NCI-H187 (cell line): ENCODE measurements at places on chromosomes 7 and 10.

GRCh38 chr7:73343671-73344380 lies 15.9 kb downstream of the FKBP6 start:
- no peak for DNase-seq

DNA sequence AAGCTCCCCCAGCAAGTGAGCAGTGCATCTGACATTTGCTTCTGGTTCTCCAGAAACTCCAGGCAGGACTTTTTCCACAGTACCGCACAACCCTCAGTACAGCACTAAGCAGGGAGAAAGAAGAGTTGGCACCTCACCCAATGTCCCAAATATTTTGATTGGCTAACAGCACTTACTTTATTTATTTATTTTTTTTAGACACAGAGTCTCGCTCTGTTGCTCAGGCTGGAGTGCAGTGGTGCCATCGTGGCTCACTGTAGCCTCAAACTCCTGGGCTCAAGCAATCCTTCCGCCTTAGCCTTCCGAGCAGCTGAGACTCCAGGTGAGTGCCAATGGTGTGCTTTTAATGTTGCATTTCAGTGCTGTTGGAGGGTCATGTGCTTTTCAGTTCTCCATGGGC lies 200.3 kb upstream of the ZMIZ1 start:
- DNase-seq, result no peak

DNA sequence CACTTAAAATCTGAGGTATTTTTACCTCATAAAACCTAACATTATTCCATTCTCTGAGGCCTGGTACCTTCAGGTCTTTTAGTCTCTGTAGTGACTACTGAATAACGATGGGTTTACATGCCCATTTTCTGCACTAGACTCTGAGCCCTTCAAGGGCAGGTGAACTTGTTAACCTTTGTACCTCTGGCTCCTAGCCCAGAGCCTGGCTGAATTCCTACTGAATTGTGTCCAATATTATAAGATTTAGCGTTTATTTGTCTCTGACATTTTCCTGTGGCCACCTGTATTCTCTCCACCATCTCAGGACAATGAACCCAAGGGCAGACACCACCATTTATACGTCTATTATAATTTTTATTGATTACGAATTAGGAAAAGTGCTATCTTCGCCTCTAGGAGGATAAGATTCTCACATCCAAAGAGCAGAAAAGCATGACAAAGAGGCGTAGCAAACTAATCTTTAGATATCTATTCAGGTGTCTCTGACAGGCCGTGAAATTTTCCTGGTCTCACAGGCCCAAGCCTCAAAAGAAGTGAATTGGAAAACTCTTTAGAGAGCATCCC lies 27.9 kb upstream of the HNRNPH3 start:
- DNase-seq, result no peak

DNA sequence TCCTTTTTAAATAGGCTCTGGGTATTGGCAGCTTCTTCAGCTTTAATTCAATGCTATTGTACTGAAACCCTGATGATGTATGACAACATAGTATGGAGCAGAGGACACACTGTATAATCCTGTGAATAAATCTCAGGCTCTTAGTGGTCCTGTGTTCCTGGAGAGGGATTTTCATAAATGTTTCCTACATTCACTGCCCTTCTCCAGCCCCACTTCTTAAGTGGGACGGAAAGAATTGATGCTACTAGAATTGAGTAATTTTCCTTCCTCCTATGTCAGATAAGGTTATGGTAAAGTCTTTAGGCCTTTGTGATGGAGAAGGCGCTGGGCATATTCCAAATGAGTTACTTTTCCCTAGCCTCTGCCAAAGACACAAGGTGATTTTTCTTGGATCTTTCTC lies 779.4 kb downstream of the TNS3 start:
- no peak for DNase-seq

DNA sequence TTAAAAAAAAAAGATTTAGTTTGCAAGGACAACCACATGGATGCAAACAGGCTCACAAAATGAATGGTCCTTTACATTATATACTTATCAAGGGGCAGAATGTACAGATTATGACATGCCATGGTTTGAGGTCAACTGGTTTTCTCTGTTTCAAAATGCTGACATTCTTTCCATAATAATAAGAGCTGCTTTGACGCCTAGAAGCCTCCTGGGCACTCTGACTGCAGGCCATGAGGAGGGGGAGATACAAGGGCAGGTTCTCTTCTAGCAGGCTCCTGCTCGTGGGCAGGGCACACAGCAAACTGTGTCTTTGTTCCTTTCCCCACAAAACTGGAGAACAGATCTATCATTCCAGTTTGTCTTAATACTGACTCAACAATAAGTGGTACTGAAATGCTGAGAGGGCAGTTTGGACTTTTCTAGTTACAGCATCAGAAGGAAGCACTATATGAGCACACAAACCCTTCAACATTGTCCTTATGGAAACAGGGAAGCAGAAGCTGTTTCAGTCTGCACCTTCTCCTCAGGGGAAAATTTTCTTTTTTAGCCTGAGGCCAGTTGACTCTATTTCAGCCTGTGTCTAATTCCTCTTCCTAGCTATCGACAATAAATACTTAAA lies 314.9 kb upstream of the AOAH start:
- no peak for DNase-seq

- no peak for DNase-seq
Observed at GRCh38 chr10:4357911-4358310, 468.1 kb upstream of the AKR1E2 start.

- no peak for DNase-seq
Observed at GRCh38 chr7:29875741-29876140, 69.4 kb downstream of the WIPF3 start.

GRCh38 chr10:117666166-117666565 lies 123.6 kb downstream of the EMX2 start:
- DNase-seq, result no peak

GRCh38 chr7:78074713-78075112 lies 276.1 kb downstream of the PHTF2 start:
- DNase-seq, result no peak

- no peak for DNase-seq
Observed at GRCh38 chr7:92781117-92781720, 55.2 kb downstream of the CDK6 start.

GRCh38 chr10:118210276-118210675 lies 131.8 kb downstream of the FAM204A start:
- no peak for DNase-seq

DNA sequence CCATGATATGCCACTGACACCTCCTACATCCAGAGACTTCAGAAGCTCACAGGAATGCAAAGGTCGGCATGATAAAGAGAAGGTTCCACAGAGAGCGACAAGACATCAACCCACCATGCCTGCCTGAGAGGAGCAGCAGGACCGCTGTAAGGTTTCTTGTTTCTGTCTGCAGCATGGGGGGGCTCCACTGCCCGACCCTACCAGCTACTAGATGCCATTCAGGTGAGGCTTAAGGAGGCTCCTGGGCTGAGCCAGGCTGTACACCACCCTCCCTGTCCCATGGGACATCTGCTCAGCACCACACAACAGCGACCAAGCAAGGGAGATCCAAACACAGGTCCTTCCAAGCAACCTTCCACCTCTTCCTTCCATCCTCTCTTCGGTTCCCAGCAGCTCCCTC lies 234.6 kb downstream of the TNS3 start:
- DNase-seq, result no peak

DNA sequence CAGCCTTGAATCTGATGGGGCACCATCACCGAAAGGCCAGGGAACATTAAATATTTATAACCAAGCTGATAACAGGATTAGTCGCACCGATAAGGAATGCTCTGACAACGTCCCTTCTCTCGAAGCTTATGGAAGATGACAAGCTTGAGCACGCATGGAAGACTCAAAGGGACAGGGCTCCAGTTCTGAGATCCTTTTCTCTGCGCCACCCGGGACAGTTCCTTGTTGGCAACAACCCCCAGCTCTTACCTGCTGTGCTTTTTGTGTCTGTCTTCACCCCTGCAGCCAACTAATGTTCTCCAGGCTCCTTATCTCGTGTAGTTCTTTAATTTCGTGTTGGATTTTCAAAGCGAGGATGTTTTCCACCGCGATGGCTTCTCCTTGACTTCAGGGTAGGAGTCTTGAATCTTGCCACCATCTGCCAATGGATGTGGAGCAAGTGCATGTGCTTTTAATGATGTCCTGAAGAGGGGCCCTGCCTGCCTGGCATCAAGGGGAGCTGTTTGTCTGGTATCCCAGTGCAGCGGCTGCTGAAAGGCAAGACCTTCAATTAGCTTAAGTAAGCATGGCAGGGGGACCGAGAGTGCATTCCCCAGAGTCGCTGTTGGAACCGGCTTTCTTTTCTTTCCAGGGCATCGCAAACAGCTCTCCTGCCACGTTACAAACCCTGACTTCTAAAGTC lies 354 bp upstream of the FERD3L start:
- no peak for DNase-seq

GRCh38 chr7:39605087-39605486 lies 18.3 kb upstream of the RALA start:
- DNase-seq, result no peak

DNA sequence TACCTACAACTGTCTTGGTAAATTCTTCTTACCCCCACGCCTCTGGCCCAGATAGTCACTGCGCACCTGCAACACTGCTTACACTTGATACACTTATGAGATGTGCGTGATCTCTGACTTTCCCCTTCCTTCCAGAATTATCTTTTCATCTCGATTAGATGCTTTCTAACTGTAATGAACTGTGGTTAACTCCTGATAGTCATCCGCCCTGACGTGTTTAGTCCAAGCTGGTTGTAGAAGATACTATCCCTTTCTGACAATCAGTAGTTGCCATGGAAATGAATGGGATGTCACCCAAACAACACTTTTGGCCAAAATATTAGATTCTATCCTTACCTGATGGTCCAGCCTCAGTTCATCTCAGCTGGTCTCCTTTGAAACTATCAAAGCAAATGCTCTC lies 241.5 kb downstream of the ADAM12 start:
- DNase-seq, result no peak

DNA sequence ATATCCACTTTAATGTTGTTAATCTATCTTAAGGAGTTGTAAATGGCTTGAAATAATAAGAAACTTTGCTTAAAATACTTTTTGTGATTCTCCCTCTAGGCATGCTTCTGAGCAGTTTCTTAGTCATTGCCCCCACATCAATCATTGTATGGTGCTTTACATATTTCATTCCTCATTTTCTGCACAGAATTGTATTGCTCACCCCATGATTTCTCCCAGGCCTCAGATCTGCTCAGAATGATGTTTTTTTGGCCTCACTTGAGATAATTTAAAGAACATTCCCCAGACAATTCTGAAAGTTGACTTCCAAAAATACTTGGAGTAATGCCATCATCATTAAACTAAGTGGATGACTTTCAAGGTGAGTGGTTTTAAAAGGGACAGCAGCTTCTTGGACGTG lies 82.1 kb upstream of the PRPS1L1 start:
- DNase-seq, result no peak

DNA sequence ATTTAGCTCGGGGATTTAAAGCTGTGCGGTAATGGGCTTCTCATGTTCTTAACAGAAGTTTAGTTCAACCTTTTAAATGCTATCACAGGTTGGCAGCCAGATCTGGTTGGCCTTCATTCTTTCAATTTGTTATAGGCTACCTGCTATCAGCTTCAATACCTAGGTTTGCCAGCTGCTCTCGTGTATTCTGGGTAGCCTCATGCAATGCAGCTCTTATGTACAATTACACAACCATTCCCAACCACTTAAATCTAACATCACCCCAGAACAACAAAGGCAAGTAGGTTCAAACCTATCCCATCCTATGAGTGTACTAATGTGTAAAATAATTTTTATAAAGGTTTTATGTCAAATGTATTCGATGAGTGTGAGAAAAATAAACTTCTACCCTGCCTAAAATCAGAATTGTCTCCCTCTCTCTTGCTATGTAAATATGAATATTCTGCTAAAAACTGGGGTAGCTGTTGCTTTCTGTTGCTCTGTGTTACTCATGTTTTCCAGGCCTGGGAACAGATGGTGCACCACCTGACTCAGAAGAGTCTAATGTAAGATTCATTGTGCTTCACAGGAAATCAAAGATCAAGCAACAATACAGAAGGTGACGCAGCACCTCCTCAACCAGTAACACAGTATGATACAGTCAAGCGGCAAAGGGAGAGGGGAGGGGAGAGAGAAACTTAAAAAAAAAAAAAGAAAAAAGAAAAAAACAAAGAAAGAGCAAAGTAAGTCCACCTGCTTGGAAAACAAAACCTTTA lies 188.6 kb downstream of the ETV1 start:
- no peak for DNase-seq

DNA sequence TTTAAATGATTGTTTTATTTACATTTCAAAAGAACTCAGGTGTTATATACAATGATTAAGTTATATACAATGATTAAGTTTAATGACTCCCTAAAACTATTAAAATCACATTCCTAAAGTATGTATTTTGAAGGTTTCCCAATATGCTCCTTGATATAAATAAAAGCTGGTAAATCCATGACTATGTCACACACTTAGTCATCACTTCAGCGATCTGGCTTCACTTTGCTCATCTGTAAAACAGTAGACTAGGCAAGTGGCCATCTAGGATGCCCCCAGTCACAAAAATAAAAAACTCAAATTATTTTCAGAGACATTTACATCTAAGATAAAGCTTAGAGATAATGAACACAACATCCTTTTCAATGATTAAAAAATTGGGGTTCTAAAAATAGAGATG lies 10.8 kb downstream of the ICA1 start:
- no peak for DNase-seq

DNA sequence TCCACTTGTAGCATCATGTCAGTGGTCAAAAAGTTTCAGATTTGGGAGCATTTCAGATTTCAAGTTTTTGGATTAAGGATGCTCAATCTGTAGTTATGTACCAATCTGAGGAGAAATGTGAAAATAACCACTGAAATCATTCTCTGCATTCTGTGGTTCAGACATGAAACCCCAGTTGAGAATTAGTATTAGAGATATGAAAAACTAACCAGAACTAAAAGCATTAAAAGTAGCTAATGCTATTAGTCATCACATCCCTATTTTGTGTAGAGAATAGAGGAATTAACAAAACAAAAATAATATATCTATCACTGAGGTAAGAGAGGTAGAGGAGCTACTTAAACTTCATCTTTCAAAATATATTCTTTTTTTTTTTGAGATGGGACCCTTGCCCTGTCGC lies 28.0 kb downstream of the MICU1 start:
- no peak for DNase-seq

DNA sequence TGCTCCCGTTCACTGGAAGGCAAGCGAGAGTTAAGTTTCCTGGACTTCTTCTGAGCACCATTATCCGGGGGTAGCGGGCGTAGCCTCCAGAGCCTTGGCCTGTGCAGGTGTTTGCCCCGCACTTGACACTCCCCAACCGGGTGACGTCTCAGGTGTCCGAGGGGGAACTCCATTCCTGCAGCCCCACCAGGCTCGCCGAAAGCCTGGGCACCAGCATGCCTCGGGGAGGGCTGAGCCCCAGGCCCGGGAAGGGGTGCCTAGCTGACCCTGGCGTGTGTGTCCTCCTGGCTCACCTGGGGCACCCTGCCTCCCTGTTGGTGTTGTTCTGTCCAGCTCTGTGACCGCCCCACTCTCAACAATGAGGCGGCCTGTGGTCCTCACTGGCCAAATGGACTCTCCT lies 109.4 kb upstream of the GPR26 start:
- no peak for DNase-seq
